CD4-positive, alpha-beta T cell treated with Interleukin-17A for 4 hours (primary cell): ENCODE measurements at places on chromosomes 11 and 22.

GRCh38 chr11:24509114-24509513, 12.3 kb downstream of the LUZP2 start:
- no peak for DNase-seq

DNA sequence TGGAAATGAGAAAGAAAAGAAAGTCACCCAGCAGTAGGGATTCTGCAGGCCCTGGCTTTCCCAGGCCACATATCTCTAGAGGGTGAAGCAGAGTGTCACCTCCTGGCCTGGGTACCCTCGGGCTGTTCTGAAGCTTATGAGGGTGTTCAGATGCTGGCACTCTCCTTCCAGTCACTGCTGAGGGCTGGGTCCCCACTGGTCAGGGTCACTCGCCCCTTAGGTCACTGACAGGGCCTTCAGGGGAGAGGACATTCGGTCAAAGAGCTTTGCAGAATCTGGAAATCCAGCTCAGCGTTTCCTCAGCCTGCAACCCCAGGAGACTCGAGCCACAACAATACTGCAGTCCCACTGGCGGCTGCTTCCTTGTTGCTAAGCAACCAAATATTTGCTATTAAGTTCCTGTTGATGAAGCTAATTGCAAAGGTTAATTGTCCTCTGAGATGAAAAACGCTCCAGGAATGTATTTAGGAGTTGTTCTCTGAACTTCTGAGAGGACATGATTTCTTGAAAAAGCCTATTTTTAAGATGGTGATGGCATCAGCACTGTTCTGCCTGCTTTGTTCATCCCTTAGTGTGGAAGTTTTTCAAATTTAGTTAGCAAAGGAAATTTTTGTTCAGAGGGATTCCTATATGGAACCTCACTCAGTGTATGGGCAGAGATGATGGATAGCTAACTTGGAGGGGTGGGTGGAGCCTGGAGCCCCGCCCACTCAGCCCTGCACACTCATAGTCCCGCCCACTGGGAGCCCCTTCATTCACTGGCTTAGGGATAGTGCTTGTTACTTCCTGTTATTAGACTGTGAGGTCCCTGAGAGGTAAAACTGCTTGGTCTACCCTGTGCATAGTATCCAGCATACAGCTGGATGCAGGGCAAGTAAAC, 109.2 kb downstream of the CSNK2A3 start:
- DNase-seq: peak; percentile 61

DNA sequence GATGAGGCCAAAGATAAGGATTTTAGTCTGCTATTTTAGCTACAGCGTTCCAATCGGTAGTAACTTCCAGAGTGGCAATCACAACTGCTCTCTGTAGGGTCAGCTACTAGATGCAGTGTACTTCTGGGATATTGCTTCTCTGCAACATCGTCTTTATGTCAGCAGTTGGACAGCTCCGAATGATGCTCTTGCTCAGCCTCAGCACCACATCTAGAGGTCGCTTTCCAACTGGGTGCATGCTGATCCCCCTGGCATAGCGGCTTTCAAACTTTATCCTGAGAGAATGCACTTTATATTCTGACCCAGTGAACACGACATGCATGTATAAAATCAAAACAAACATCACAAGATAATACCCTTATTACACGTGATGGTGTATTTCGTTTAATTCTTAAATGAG, 219.6 kb downstream of the C11orf87 start:
- DNase-seq: no peak

DNA sequence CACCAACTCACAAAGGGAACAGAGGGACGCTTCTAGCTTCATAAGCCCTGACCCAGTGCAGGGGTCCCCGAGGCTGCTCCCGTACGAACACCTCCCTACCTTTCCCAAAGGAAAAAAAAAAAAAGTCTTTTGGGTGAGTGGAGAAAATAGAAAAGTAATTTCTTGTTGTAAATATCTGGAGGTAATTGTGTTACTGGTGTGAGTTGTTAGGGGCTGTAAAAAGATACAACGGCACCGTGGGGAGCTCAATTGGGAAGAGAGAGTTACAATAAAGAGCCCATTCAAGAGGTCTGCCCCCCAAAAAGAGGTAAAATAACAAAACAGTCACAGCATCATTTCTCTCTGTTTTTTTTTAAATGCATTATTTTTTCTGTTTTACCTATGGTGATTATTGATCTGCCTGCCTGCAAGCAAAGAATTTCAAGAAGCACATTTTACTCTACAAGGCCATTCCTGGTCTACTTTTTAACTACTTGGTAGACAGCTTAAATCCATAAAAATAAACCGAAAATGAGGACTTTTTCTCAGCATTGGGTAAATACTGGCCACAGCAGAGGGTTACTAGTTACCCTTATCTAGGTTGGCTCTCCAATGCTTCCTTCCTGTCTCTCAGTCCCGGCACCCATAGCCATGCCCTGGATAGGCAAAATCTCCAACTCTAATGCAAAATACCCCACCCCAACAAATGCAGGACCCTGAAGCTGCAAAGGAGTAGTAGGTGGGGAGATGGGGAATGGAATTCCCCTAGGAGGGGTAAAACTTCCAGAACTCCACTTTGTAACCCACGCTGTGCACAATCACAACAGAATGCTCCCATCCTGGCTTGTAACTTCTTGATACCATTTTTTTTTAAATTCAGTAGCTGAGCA, 3.1 kb downstream of the PAX6 start:
- no peak for DNase-seq

DNA sequence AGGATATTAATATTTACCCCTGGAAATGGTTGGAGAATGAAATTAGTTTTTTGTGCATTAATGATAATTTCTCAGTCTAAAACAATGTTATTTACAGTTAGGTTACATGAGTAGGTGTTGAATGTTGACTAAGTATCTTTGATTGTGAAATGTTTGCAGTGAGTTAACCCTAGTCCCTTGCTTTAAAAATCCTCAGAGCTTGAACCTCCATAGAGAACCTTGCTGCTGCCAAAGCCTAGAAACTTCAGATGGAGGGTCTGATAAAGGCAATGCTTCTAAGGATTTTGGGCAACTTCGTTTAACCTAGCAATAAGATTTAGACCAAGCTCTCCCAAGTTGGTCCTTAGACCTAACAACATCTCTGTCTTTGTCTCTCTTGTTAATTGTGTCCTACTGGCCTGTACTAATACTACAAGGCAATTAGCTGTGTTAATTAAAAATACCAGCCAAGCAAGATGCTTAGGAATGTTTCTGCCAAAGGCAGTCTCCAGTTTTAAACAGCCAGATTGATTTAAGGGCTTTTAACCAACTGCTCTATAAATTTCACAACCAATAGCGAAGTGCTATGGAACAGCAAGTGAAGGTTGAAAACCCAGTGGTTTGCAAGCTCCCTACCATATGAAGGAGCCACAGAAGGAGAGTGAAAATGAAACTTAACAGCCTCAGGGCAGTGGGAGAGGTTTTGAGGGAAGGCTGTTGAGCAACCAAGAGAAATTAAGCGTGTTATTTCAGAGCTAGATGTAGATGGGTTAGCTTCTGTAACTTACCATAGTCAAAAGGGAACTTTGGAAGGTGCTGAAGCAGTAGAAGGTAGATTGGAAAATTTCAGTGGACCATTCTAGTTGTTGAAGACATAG, 295.9 kb upstream of the ANO5 start:
- DNase-seq: no peak

DNA sequence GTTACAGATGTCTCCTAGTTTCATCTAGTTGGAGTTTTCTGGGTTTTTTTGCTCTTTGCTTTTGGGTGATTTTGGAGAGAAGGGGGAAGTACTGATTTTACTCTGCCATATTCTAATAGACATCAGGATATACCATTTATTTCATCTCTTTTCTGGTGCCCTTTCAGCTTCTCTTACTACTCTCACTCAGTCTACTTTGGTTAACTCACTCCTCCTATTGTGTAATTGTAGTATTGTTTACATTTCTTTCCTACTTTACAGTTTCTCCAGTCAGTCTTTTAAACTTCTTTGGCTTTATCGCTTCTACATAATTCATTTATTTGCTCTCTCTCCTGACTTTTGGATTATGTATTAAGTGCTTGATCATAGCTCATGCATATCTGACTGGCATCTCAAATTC, 6.5 kb downstream of the ANKRD42 start:
- DNase-seq: no peak

GRCh38 chr11:109526931-109527330, 104.9 kb downstream of the C11orf87 start:
- DNase-seq: no peak
